ENCODE measurements at places on chromosomes 12 and 14.

DNA sequence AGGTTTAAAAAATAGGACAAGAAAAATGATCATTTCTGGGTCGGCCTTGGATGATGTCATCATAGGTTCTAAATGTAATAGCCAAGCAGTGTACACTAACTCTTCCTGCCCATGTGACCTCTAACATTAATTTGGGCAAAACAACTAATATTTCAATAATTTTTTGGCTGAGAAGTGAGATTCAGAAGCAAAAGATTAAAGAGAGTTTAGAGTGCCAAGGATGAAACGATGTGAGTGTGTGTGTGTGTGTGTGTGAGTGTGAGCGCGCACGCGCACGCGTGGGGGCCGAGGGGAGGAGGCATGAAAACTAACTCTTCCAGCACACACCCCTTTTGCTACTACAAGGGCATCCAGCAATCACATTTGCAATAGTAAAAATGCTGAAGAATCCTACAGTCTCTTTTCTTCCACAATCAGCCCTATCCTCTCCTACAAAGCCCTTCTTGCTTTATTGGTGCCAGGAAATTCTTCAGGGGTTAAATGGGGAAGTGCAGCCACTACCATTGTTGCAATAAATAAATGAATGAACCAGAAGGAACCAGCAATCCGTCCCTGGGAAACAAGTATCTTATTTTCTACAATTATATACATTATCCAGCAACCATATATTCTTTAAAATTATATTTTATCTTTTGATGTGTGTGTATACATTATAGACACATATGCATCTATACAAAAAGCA lies 52.9 kb downstream of the PEBP1 start:
- DNase-seq: no peak

DNA sequence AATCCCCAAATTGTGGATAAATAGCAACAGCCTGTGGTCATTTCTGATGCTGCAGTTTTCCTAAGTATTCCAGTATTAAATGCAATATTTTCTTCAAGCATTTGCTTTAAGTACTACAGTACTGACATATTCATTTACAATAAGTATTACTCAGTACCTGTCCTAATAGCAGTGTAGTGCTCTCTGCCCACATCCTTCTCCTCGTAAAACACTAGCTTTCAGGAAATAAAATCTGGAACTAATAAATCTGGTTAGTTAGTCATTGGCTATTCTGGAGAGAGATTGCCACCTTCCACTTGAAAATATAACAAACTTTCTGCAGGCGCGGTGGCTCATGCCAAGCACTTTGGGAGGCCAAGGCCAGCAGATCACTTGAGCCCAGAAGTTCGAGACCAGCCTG lies 441.5 kb downstream of the PRKD1 start:
- no peak for DNase-seq

- no peak for DNase-seq
Observed at GRCh38 chr12:65539023-65539422, 260.5 kb downstream of the MSRB3 start.

- DNase-seq: no peak
Observed at GRCh38 chr12:24808651-24809050, 140.2 kb downstream of the BCAT1 start.

- no peak for DNase-seq
Observed at GRCh38 chr12:55820679-55821078, 2.8 kb downstream of the ORMDL2 start.

- DNase-seq: no peak
Observed at GRCh38 chr12:27334042-27334720, 1.5 kb downstream of the BMAL2 start.

DNA sequence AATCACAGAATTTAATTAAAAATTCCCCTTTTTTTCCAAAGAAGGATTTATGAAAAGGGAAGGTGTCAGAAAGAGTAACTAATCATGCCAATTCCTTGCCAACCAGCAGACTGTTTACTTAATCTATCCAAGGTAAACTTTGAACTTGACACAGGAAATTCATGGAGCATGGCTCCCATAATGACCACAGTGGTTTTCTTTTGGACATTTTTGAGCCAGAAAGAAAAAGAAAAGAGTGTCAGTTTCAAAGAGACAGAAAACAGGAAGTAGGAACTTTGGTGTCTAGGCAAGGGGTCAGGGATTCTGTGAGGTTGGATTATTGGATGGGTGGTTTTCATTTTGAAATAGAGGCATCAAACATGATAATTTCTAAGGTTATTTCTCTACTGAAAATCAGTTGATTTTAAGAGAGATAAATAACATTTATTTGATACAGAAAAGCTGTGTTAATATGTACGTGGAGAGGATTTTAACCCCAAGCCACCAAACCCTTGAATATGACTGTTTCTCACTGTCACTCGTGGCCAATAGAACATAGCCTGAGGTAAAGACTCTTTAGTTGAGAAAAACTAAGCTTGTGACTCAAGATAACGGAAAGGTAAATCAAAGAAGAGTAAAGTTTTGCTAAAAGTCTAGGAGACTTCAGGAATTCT lies 196.1 kb downstream of the TTC6 start:
- no peak for DNase-seq

DNA sequence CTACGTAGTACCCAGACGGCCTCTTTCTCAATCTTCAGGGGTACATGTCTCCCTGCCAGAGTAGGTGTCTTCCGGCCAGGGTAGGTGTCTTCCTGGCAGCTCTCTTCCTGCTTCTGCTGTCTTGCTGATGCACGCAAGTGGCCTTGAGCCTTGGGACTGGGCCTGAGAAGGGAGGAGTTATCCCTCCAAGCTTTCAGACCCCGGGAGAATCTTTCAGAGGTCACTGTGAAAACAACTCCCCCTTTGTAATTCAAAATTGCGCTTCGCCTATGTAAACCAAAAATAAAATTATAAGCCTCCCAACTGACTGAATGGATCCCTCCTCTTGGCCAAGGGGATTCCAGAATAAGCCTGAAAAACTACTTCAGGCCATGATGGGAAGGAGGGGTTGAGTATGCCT lies 87.3 kb upstream of the NUDT4 start:
- no peak for DNase-seq

DNA sequence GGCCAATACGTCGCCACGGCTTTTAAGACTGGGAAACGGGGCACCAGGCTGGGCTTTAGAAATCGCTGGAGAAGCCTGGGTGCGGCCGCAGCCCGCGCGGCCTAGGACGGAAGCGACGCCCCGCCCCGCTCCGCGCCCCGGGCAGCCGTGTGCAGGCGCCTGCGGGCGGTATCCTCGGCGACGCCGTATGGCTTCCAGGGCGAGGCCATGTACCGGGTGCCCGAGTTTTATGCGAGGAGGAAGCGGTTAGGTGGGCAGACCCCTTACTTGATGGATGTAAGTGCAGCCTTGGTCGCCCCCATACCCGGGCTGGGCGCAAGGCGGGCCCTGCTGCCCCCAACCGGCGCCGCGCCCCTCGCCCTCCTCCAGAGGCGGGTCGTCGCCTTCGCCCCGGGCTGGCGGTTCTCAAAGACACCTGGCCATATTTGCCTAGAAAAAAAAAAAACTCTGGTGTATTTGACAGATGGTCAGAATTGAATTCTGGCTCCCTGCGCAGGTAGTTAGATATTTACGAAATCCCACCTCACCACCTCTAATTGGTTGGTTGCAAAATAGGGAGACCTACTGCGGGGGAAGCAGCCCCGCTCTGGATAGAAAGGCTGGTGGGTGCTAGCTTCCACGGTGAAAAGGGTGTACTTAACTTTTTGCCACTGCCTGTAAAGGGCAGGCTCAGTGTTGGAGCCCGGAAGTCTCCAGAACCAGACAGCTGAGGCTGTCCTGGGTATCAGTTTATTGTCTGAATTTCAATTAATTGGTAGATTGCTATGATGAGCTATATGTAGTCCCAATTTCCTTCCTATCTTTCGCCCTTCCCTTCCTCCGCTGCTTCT lies at the start of gene PPP1R36:
PPP1R36 (plus strand) TSS at position 171 of the 830 bp plus-strand sequence; CDS start at position 208, 37 bp downstream.
- DNase-seq: peak; percentile 56

- DNase-seq: no peak
Observed at GRCh38 chr12:43099691-43100163, 452.3 kb downstream of the ADAMTS20 start.

GRCh38 chr12:27178723-27179399 lies 65.2 kb upstream of the STK38L start:
- no peak for DNase-seq

DNA sequence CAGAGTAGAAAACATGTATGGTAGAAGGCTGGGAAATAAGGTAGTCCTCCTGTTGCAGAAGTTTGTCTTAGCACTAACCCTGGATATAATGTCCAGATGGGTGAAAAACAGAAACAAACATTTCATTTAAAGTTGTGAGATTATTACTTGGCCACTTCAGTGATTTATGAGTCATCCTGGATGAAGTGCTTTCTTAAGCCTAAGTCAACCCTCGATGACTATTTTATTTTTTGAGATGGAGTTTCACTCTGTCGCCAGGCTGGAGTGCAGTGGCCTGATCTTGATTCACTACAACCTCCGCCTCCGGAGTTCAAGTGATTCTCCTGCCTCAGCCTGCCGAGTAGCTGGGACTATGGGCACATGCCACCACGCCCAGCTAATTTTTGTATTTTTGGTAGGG lies 10.2 kb downstream of the DLST start:
- no peak for DNase-seq

- no peak for DNase-seq
Observed at GRCh38 chr12:4158306-4158705, 115.3 kb upstream of the CCND2 start.

DNA sequence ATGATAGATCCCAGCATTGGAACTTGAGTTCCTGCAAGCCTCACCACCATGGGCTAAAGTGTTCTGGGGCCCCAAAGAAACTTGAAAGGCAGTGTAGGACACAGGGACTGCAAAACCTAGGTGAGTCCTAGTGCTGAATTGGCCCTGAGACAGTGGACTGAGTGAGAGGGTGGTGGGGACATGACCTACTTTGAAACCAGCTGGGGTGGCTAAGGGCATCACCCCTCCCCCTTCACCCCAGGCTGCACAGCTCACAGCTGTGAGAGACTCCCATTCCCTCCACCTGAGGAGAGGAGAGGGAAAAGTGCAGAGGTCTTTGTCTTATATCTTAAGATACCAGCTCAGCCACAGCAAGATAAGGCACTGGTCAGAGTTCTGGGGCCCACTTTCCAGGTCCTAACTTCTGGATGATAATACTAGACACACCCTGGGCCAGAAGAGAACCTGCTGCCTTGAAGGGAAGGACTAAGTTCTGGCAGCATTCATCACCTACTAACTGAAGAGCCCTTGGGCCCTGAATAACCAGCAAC lies 62.5 kb downstream of the MAPKAPK5 start:
- no peak for DNase-seq

GRCh38 chr12:40233741-40234367 lies 9.1 kb downstream of the LRRK2 start:
- DNase-seq: no peak

- no peak for DNase-seq
Observed at GRCh38 chr12:92466391-92467305, 236.1 kb upstream of the PLEKHG7 start.

DNA sequence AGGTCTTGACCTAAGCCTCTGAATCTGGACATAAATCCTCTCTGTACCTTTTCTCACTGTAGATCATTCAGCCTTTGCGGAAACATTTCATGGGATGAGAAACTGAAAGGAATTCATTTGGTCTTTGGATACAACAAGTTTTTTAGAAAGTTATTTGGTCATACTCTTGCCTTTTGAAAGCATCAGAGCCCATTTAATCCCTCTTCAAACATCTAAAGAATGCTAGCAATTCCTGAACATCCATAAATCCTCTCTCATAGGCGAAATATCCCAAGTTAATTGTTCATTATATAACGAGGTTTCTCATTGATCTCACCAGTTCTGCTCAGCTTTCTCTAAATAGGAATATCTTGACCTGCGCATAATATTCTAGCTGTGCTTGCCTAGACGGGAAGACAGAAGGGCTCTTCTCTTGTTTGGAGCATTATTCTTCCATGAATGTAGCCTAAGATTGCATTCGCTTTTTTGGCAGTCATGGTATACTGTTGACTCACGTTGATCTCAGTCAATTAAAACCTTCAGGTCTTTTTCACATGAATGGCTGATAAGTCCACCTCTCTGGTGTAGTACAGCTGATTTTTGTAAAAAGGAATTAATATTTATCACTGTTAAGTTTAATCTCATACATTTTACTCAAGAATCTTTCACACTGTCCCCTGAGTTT lies 24.1 kb downstream of the NTN4 start:
- no peak for DNase-seq

DNA sequence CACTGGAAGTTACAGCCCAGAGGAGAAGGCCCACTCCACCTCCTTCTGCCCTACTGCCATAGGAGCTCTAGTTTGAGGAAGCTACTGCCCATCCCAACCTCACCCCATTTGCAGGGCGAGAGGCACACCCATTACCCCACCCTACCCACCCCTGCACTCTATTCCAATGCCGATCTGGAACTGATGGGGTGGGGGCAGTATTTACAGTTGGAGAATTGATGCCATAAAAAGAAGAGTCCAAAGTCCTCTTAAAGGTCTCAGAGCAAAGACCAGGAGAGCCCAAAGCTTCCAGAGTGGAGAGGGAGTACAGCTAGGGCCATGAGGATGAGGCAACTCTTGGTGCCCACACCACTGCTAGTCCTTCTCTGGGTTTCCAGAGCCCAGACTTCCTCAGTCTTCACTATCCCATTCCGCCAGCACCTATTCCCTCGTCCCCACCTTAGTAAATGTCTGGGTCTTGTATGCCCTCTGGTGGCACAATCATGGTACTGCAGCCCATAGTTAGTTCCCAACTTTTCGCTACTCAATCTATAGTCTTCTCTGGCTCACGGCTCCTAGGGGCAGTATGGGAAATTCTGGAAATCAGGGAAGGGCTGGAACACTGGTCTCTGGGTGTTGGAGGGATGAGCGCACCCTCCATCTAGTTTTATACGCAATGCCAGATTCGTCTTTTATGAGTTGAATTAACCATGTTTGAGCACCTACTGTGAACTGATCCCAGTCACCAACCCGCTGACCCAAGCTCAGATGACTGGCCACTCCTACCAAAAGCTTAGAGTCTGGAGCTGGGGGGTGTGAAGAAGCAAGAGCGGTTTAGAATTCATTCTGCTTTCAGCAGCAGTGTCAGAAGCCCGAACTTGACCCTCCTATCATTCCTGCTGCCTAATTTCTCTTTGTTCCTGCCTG lies 6.9 kb upstream of the ADCY6 start:
- peak; percentile 55 for DNase-seq

GRCh38 chr14:89933002-89933401 lies 21.5 kb downstream of the EFCAB11 start:
- no peak for DNase-seq

- no peak for DNase-seq
Observed at GRCh38 chr14:49886523-49886922, 6.4 kb upstream of the ARF6 start.

- no peak for DNase-seq
Observed at GRCh38 chr12:70415987-70416386, 49.9 kb downstream of the KCNMB4 start.

- no peak for DNase-seq
Observed at GRCh38 chr14:104593710-104594136, 10.8 kb downstream of the TMEM179 start.

GRCh38 chr12:107622001-107622400 lies 63.6 kb upstream of the PWP1 start:
- peak; percentile 5 for DNase-seq

GRCh38 chr12:57476162-57476992 lies 3.3 kb downstream of the ARHGAP9 start:
- peak; percentile 87 for DNase-seq
